ENCODE measurements at places on chromosomes 7 and 10.

DNA sequence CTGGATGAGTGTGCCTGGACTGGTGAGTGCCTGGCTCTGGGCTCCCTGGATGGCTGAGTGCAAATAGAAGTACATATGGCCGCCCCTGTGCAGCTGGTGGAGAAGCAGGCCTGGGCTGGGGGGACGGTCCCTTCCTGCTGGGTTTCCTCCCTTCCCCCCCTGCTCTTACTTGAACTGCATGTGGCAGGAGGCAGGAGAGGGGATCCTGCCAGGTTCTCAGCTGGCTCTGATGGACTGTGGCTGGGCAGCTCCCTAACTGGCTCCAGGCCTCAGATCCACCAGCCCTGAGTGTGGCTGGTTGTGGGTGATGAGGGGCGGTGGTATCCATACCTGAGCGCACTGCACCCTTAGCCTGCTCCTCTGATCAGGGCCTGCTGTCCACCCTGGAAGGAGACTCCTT lies 26.9 kb downstream of the ADCY1 start:
- no peak for DNase-seq

DNA sequence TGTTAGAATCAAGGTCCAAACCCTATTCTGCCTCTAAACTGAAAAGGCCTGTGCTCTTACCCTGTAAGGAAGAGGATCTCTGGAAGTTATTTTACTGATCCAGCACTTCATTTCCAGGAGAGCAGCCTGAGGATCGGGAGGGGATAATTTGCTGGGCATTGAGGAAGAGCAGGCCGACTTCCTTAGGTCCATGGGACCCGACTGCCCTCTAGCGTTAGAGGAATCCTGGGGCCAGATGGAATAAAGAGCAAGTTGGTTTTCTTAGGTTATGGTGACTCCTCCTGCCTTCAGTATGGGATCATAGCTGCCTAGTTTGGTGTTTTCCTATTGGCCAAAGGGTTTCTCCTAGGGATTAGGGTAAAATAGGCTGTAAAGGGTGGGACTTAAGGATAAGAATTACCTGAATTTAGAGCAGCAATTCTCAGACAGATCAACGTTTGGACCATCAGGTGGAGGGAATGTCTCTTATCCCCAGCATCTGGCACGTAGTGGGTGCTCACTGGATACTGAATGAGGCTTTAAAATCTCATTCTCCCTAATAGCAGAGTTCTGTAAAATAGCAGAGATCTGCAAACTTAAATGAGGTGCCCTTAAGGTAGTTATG lies 40.0 kb upstream of the SORBS1 start:
- no peak for DNase-seq

DNA sequence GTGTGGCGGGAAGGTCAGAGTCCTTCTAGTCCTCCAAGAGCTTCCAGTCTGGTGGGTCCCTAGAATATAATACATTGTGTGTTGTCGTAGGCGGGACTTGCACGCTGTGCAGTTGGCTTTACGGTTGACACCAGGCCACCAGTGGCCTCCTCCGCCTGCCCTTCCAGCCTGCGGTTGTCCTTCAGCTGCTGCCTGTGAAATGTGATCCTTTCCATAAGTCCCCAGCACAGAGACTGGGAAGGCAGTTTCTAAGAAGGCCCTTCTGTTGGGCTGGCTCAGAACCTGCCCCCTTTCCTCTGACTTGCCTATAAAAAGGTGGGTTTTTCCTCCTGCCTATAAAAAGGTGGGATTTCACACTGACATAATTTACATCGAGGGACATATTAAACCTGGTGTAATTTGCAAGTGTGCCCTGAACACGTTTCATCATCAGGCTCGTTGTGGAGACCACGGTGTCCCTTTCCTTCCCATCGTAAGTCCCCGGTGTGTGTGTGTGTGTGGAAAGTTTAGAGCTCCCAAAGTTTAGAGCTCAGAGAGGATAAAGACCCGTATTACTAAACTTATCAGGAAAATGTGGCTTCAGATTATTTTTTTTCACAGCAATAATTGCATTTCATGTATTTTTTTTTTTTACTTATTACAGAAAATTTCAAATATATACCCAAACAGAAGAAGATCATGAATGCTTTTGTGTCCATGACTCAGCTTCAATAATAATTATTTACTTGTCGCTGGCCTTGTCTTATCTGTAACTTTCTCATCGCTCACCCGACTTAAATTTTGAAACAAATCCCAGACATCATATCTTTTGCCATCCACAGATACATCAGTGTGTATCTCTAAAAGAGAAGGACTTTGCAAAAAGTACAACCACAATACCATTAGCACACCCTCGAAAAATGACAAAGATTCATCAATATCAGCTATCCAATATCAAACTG lies 45.1 kb downstream of the CUX1 start:
- no peak for DNase-seq

DNA sequence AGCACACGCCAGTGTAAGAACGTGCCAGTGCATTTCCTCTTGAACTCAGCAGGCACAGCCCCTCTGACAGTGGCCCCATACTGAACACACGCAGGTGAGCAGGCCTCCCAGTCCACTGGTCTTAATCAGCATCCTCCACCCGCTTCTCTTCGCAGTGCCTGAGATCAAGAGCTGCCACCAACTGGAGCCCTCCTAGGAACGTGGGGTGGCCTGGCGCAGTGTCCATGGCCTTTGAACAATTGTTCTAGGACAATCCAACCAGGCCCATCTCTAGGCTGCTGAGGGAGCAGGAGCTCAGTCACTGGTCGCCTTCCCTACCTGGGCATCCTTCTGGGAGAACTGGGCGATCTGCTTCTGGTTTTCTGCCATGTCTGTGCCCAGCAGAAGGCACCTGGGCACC lies 15.2 kb downstream of the PYROXD2 start:
- DNase-seq = no peak

GRCh38 chr7:70035955-70036354 lies 437.7 kb downstream of the AUTS2 start:
- no peak for DNase-seq

- DNase-seq = no peak
Measured at GRCh38 chr7:55179931-55180682, 161.3 kb downstream of the EGFR start.

- DNase-seq = no peak
Measured at GRCh38 chr10:50260791-50261281, 9.5 kb upstream of the ASAH2 start.

DNA sequence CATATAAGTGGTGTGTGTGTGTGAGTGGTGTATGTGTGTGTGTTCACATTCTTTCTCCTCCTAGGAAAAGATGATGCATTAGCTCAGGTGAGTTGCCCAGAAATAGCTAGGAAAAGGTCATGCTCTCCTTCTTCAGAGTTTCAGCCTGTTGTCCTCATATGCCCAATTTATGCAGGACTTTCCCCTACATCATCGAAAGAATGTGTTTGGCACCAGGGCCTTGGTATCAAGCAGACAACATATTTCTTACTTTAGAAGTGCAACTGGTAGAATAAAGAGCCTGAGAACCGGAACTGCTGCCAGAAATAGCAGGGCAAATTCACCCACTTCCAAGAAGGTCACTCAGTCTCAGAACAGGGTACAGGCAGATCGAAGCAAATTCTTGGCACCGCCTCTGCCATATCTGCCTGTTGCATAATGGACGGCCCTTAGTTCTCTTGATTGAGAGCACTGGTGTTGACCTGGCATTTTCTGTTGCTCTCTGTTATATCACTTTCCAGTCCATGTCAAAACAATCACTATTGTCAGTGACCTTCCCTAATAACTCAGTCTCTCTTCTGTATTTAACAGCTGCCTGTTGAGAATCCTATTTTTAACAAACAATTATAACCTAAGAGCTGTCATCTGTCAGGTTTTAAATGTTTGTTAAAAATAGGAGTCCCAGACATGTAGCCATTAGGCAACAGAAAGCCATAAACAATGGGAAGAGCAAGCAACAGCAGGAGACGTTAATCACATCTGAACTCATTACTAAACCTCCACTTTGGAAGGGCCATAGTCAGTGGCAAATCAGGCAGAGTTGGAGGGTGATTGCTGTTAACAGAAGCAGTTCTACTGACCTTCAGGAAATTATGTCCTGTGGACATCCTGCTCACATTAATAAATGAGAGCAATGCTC lies 20.7 kb downstream of the ADRB1 start:
- DNase-seq = no peak

- no peak for DNase-seq
Measured at GRCh38 chr7:101803203-101804087, 14.0 kb upstream of the CUX1 start.

GRCh38 chr10:8504499-8504898 lies 450.0 kb downstream of the GATA3 start:
- DNase-seq = no peak

DNA sequence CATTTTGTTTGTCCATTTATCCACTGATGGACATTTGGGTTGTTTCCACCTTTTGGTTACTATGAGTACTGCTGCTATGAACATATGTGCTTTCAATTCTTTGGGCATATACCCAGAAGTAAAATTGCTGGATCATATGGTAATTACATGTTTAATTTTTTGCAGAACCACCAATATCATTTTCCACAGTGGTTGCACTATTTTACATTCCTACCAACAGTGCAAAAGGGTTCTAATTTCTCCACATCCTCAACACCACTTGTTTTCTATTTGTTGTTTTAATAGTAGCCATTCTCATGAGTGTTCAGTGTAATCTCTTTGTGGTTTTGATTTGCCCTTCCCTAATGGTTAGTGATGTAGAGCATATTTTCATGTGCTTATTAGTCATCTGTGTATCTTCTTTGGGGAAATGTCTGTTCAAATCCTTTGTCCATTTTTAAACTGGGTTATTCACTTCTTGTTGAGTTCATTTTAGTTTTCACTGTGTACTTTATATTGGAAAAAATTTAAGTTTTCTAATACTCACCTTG lies 101.9 kb downstream of the HIBADH start:
- DNase-seq = no peak

Measured in stimulated activated CD8-positive, alpha-beta memory T cell treated with anti-CD3 and anti-CD28 coated beads, Interleukin-15, amount 100 ng/mL, for 24 hours (primary cell).